T-helper 17 cell (primary cell): ENCODE measurements at places on chromosomes 5 and 9. TPM values are rescaled to one million over a fixed set of nuclear protein-coding genes. Genes with fewer than 3 reads are reported as not detected.

DNA sequence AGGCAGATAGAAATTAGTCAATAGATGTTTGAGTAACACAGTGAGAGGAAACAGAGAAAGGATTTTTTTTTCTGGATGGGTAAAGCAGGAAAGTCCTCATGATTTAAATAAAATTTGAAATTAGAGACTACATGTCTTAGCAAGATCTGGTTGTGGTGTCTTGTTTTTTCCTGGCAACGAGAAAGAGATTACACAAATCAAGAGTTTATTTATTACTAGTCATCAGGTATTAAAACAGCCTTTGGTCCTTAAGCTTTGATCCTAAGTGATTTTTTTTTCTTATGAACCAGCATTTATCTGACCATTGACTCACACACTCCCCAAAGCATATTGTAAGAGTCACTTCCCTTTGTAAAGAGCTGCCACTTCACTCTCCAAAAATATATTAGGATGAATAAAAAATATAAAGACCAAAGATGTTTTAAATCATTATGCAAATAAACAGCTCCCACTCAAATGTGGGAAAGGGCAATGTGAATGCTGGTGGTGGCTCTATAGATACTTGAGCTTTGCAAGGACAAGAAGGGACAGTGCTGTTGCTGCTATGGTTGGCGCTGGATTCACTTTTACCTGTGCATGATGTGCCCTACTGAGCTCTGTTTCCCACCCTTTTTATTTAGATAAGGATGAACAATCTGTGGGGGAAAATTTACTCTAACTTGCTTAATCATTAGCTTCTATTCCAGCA, 1726.5 kb downstream of the MAT2B start:
- H3K27ac ChIP-seq = no peak overlapping the region
- H3K27me3 ChIP-seq = no peaks in the 10 kb centered on the region
- no peaks in the 10 kb centered on the region for H3K36me3 ChIP-seq
- no peaks in the 10 kb centered on the region for H3K4me1 ChIP-seq
- DNase-seq = no peak

WHRN gene
- 32.6 TPM for total RNA-seq

- peaks cover 2% of the 10 kb centered on the region for H3K36me3 ChIP-seq
- no peak for DNase-seq
- H3K27ac ChIP-seq = no peak overlapping the region
- no peaks in the 10 kb centered on the region for H3K4me1 ChIP-seq
- H3K4me3 ChIP-seq = no peak overlapping the region
Observed at GRCh38 chr5:68950125-68950524, 143.7 kb upstream of the SLC30A5 start.

SPINK4 gene
- not detected for total RNA-seq

DNA sequence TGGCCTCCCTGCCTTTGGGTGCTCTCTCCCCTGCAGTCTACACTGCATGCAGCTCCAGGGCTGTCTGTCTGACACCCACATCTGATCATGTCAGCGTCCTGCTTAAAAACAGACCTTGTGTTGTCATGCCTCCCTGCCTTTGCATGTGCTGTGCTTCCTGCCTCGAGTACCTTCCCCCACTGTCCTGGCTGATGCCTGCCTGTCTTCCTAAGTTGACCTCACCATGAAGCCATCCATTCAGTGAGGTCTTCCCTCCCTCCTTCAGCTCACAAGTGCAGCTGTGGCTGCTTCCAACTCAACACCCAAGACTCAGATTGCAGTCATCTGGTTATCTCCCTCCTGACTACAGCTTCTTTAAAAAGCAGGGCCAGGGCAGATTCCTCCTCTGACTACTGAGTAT, 5.5 kb downstream of the ANGPTL2 start:
- H3K36me3 ChIP-seq = peaks cover 3% of the 10 kb centered on the region
- H3K27me3 ChIP-seq = peaks cover 32% of the 10 kb centered on the region
- H3K4me3 ChIP-seq = no peak overlapping the region
- peak overlapping the region; percentile 54 for H3K27ac ChIP-seq
- peaks cover 15% of the 10 kb centered on the region for H3K4me1 ChIP-seq

GRCh38 chr5:54748527-54748926, 231.0 kb downstream of the SNX18 start:
- H3K4me1 ChIP-seq = peaks cover 19% of the 10 kb centered on the region
- no peak overlapping the region for H3K27ac ChIP-seq
- H3K4me3 ChIP-seq = no peak overlapping the region
- no peaks in the 10 kb centered on the region for H3K36me3 ChIP-seq

- peaks cover 2% of the 10 kb centered on the region for H3K4me1 ChIP-seq
- H3K27me3 ChIP-seq = peaks cover 16% of the 10 kb centered on the region
- H3K4me3 ChIP-seq = no peak overlapping the region
- DNase-seq = no peak
- H3K36me3 ChIP-seq = no peaks in the 10 kb centered on the region
- no peak overlapping the region for H3K27ac ChIP-seq
Observed at GRCh38 chr9:68905129-68905528, 108.8 kb downstream of the PRKACG start.

OTP gene
- not detected for total RNA-seq

- H3K27me3 ChIP-seq = peaks cover 35% of the 10 kb centered on the region
- H3K27ac ChIP-seq = no peak overlapping the region
- H3K4me3 ChIP-seq = no peak overlapping the region
- H3K4me1 ChIP-seq = peaks cover 2% of the 10 kb centered on the region
- no peak for DNase-seq
Observed at GRCh38 chr5:34538026-34538672, 118.0 kb upstream of the RAI14 start.

DNA sequence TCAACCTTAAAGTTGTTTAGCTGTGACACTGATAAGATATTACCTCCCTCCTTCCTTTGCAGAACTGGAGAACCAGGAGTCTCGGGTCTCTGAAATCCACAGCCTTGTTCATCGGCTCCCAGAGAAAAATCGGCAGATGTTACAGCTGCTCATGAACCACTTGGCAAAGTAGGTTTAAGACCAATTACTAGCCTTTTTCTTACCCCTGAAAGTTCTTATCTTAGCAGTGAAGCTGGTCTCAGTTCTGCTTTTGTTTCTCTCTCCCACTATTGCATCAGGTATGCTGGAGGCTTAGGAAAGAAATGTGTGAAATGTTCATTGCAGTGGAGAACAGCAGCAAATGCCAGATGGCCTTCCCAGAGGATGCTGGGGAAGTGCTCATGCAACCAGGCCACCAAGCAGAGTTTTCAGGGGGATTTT, 287.4 kb downstream of the ARHGAP26 start:
- no peaks in the 10 kb centered on the region for H3K27me3 ChIP-seq
- H3K27ac ChIP-seq = no peak overlapping the region
- no peak for DNase-seq

CDH6 gene
- 0.21 TPM for total RNA-seq

DNA sequence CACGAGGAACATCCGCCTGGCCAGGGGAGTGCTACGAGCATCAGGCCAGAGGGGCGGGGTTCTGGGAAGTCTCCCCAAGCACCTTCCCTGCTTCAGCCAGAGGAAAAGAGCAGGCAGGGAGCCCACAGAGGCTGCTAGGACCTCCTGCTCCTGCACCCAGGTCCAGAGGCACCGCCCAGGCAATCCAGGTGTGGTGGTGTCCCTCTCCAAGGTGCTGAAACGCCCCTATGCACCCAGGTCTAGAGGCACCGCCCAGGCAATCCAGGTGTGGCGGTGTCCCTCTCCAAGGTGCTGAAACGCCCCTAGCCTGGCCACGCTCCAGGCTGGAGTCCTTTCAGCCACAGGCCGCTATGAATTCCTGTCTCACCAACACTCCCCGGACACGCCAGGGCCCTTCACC, 10.7 kb upstream of the UBAC1 start:
- peaks cover 10% of the 10 kb centered on the region for H3K27me3 ChIP-seq
- H3K27ac ChIP-seq = no peak overlapping the region
- no peak overlapping the region for H3K4me3 ChIP-seq
- peaks cover 11% of the 10 kb centered on the region for H3K4me1 ChIP-seq
- DNase-seq = peak; percentile 39

- no peak for DNase-seq
- H3K36me3 ChIP-seq = no peaks in the 10 kb centered on the region
- no peak overlapping the region for H3K4me3 ChIP-seq
- H3K4me1 ChIP-seq = no peaks in the 10 kb centered on the region
Observed at GRCh38 chr9:116060631-116061030, 93.0 kb upstream of the PAPPA start.

GRCh38 chr9:114790521-114790920, 15.3 kb downstream of the TNFSF15 start:
- H3K27me3 ChIP-seq = no peaks in the 10 kb centered on the region
- DNase-seq = no peak
- H3K4me3 ChIP-seq = no peak overlapping the region
- no peak overlapping the region for H3K27ac ChIP-seq
- no peaks in the 10 kb centered on the region for H3K36me3 ChIP-seq
- peaks cover 5% of the 10 kb centered on the region for H3K4me1 ChIP-seq

DNA sequence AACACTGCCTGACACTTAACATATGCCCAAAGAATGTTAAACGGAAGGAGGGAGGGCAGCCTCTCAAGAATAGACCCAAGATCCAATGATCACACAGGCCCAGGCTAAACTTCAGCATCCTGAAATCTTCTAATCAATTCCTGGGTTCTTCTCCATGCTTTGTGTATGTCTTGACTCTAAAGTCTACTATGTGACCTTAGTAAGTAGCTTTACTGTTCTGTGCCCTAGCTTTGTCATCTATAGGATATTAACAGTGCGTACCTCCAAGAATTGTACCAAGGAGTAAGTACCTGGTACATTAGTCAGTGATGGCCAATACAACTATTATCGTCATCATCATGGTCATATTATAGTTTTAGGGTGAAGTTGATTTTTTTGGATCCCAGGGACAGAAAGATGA, 96.6 kb downstream of the SGCD start:
- no peaks in the 10 kb centered on the region for H3K36me3 ChIP-seq
- H3K27me3 ChIP-seq = peaks cover 41% of the 10 kb centered on the region
- H3K27ac ChIP-seq = no peak overlapping the region
- no peak overlapping the region for H3K4me3 ChIP-seq
- H3K4me1 ChIP-seq = peaks cover 4% of the 10 kb centered on the region
- DNase-seq = no peak

TAF7 gene
- 90.7 TPM for total RNA-seq

DNA sequence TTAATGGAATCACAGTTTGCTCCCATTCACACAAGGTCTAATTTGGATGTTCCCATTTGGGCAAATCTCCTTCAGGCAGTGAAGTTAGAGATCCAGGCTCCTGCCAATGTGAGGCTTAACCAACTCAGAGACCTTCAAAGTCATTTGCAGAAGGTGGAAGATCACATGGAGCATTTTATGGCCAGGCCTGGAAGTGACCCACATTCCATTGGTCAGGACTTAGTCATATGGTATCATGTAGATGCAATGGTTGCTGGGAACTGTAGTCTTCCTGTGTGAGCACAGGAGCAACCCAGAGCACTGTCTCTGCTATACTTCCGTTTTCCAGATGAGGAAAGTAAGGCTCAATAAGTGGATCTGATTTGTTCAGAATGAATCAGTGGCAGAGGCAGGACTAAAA, 292.7 kb upstream of the SMARCA2 start:
- peaks cover 3% of the 10 kb centered on the region for H3K4me1 ChIP-seq
- H3K4me3 ChIP-seq = no peak overlapping the region
- peaks cover 2% of the 10 kb centered on the region for H3K36me3 ChIP-seq

MRPL41 gene
- 52.6 TPM for total RNA-seq

DNA sequence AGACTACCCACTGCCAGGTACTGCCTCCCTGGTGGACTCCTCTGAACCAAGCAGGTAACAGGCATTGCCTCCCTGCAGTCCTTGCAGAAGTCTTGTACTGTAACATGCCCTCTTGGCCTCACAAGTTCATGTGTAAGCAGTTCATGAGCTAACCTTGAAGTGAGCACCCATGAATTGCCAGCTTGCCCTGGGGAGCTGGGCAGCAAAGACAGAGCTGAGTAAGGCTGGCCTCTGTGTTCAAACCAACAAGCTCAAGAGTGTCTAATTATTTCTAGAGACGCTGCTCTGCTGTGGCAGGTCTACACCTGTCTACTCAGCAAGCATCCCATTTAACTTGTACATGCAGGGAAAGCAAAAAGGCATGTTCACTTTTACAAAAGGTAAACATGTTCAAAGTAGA, 113.5 kb downstream of the FEM1C start:
- no peaks in the 10 kb centered on the region for H3K36me3 ChIP-seq
- H3K4me3 ChIP-seq = no peak overlapping the region
- no peak overlapping the region for H3K27ac ChIP-seq
- DNase-seq = no peak
- peaks cover 34% of the 10 kb centered on the region for H3K27me3 ChIP-seq

ARHGEF39 gene
- total RNA-seq = 3.1 TPM

DNA sequence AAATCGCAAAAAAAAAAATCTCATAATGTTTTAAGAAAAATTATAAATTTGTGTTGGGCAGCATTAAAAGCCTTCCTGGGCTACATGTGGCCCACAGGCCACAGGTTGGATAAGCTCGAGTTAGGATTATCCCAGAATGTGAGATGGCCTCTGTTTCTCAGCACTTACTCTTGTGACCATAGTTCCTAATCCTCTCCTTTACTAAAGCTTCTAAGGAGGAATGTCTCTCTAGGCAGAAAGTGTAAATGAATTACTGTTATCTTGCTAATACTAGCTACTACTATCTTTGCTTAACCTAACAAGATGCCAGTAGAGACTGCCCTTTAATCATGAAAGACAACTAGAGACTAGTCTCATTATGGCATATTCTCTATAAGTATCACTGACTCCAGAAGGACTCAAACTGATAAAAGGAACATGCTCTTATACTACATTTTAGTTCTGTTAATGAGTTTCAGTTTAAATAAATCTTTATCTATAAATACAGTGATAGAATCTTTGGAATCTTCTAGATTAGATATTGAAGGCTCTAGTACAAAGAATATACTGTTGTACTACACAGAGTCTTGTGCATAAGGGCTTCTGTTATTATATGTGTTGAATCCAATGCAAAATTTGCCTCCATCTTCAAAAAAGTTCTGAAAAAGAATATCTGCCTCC, 13.8 kb downstream of the INVS start:
- H3K4me3 ChIP-seq = no peak overlapping the region
- peaks cover 6% of the 10 kb centered on the region for H3K4me1 ChIP-seq
- no peak overlapping the region for H3K27ac ChIP-seq
- H3K27me3 ChIP-seq = no peaks in the 10 kb centered on the region

ADGRD2 gene
- total RNA-seq = not detected

HAPLN1 gene
- not detected for total RNA-seq
